Right renal pelvis (tissue), 4 donors: ENCODE measurements at places on chromosomes 7 and 10.

DNA sequence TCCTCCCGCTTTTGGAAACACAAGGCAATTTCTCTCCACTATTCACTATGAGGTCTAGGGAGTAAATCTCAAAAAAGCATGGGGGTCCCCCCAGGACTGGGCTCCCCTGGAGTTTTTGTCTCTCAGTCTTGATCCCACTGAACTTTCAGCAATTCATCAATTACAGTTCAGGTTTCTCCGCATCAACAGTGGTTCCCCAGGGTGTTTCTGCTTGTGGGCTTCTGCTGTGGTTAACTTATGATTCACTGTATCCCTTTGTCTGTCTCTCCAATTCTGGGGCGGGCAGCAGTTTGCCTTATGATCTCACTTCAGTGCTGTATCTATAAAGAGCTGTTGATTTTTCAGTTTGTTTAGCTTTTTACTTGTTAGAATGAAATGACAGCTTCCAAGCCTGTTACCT lies 142.6 kb upstream of the CDC14C start:
- no peak for DNase-seq

- DNase-seq = no peak
These were observed 40.0 kb downstream of the CDK1 start for GRCh38 chr10:60818134-60818770.

- DNase-seq = no peak
These were observed 67.4 kb upstream of the ZNF438 start for GRCh38 chr10:31099094-31099493.

DNA sequence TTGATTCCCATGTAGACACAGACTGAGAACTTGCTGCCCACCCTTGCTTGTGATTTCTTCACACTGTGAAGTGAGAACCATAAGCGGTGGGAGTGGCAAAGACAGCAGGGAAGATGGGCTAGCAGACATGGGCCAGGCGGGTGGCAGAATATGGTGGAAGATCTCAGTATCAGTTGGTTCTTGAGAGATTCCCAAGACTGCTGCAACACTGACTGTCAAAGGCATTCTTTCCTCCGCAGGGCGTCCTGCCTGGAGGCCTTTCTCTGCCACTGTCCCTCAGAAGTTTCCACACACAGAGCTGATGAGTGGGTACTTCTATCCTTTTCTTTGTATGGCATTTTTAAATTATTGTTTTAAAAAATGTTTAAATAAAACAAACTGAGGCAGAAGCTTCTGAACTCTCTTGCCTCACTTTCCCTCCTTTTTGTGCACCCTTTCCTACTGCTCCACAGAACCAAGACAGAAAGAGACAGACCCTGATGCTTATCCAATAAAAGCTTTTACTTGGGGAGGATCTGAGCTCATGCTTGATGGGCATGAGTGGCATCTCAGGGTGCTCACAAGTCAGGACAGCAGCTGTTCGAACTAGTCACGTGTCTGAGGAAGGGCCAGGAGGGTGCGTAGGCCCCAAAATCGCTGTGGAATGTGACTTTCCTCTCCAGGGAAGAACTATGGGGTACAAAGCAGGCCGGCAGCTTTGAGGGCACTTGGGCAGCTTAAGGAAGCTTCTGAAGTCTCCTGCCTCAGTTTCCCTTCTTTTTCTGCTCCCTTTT lies 104.7 kb upstream of the PCGF5 start:
- DNase-seq = no peak

DNA sequence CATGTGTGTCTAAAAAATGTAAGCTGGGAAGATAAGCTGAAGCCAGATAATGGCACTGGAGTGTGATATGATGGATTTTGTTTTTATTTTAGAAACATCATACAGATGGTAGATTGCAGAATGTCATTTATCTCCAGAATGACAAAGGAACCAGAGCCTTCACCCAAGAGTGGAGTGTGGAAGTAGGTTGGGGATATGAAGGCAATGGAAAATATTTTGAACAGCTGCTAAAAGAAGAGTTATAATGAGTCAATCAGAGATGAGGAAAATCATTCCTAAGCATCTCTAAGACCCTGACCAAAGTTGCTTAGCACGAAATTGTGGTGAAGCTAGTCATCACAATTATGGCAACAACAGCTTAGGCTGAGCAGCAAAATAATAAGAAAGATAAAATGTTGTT lies 39.8 kb upstream of the POM121L12 start:
- no peak for DNase-seq

- DNase-seq = no peak
These were observed 48.3 kb upstream of the FAM171A1 start for GRCh38 chr10:15419279-15419874.
